H54 (cell line): ENCODE measurements at places on chromosomes 11 and 22.

GRCh38 chr11:94925422-94926270 lies 47.7 kb downstream of the CWC15 start:
- no peak for DNase-seq

DNA sequence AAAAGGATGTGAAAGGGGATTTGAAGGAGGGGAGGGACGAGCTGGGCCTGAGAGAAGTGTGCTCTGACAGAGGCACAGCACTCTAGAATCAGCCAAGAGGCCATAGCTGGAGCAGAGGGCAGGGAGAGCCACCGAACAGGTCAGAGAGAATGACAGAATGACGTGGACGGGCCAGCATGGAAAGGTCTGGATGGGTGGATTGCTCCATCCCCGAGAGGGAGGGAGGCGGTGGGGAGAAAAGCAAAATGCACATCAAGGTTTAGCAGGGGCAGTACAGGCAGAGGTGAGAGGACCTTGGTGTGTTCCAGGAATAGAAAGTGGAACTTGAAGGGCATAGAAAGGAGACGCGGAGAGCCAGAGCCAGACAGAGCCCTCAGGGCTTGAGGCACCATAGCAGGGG lies 6.9 kb downstream of the PMM1 start:
- no peak for DNase-seq

GRCh38 chr11:84594602-84595001 lies 1032.5 kb downstream of the DLG2 start:
- DNase-seq = no peak

GRCh38 chr11:2958251-2958650 lies 29.0 kb upstream of the PHLDA2 start:
- no peak for DNase-seq

GRCh38 chr11:131815590-131815989 lies 445.2 kb downstream of the NTM start:
- no peak for DNase-seq

DNA sequence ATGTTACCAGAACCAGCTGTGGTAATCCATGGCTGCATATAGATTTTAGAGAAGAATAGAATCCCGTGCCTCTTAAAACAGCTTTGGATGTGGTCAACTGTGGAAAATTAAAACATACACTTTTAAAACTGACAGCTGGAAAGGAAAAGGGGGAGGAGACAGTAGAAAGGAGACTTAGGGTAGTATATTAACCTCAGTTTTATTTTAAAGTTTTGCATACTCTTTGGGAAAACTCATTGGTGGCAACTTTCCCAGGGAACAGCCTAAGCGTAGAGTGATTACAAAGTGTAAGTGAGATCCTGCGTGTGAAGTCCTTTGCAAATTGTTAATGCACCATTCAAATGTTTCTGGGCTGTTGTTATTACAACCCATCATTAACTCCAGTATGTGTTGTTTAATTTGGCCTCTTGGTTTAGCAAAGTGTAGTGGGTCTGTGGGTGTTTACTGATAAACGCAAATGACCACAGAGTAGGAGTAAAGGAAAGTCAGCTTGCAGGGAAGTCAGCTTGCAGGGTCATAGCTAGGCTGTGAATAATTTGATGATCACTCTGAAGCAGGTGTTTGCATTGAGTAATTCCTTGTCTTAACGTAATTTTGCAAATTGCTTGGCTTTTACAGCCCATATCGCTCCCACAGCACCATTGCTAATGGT lies 88.0 kb upstream of the DBX1 start:
- no peak for DNase-seq

DNA sequence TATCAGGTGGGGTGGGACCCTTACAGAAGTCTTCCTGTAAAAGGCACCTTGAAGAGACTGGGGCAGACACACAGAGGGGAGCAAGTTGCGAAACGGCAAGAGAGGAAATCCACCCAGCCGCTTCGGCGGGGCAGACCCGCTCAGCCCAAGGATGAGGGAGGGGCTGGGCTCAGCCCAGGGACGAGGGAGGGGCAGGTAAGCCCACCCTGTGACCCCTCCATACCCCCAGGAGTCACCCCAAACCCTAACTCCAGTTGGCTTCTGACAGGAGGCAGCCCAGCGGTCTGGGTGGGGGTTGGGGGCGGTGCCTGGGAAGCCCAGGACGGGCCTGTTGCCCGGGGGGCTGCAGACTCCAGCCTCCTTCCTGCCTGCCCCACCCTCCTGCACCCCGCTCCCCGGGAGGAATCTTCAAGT lies 965 bp downstream of the OSBPL5 start:
- no peak for DNase-seq

DNA sequence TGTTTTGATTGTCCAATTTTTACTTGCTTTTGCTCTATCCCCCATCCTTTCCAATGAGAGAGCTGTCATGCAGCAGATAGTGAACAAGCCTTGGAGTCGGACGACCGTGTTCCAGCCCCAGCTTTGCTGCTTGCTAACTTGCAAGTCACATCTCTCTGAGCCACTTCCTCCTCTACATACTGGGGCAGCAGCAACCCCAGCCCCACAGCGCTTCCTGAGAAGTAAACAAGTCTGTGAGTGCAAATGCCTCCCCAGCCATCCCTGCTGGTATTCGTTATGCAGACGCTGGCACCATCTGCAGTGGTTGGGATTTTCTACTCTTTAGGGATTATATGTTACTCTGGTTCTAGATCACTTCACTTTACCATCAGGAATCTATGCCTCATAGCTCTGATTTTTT lies 35.0 kb downstream of the TPBGL start:
- no peak for DNase-seq

GRCh38 chr11:121887976-121888557 lies 227.9 kb downstream of the BLID start:
- no peak for DNase-seq

DNA sequence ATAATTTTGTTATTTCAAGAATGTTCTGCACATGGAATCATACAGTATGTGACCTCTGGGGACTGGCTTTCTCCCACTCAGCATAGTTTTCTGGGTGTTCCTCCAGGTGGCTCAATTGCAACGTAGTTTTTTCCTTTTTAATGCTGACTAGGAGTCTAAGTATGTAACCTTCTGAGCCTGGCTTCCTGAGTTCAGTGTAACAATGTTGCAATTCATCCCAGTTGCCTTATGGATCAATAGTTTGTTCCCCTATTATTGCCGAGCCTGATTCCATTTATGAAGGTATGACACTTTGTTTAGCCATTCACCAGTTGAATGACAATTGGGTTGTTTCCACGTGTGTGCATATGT lies 128.3 kb downstream of the CRYBB2 start:
- no peak for DNase-seq

DNA sequence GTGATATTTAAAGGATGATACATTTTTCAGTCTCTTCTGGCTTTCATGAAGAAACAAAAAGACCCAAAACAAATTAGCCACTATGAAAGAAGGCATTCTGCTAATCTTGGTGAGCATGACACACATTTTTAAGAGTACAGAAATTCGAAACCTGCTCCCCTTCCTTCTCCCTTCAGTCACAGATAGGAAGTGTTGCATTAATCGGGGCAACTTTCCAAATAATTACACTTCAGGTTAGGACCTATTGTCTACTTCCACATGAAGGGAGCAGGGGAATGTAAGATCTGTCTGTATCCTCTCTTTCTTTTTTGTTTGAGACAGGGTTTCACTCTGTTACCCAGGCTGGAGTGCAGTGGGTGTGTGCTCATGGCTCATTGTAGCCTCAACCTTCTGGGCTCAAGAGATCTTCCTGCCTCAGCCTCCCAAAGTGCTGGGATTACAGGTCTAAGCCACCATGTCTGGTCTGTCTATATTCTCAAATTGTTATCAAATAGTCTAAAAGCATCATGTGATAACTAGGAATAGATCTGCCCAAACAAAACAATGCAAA lies 45.8 kb downstream of the NCAM1 start:
- DNase-seq = no peak

DNA sequence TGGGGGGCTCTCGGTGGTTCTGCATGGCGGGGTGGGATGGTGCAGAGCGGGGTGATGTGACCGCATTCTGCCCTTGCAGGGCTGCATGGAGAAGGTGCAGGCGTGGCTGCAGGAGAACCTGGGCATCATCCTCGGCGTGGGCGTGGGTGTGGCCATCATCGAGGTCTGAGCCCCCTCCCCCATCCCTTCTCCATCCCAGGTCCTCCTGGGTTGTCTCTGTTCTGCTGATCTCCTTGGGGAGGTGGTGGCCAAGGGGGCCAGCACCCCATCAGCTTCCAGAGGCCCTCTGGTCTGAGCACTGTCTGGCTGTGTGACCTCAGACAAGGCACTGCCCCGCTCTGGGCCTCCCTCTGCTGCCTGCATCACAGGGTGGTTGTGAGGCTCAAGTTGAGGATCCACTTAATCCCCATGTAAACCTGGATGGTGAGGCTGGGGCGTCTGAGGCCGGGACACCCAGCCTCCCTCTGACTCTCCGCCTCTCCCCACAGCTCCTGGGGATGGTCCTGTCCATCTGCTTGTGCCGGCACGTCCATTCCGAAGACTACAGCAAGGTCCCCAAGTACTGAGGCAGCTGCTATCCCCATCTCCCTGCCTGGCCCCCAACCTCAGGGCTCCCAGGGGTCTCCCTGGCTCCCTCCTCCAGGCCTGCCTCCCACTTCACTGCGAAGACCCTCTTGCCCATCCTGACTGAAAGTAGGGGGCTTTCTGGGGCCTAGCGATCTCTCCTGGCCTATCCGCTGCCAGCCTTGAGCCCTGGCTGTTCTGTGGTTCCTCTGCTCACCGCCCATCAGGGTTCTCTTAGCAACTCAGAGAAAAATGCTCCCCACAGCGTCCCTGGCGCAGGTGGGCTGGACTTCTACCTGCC lies 53.3 kb downstream of the CD82 start:
- DNase-seq = no peak

DNA sequence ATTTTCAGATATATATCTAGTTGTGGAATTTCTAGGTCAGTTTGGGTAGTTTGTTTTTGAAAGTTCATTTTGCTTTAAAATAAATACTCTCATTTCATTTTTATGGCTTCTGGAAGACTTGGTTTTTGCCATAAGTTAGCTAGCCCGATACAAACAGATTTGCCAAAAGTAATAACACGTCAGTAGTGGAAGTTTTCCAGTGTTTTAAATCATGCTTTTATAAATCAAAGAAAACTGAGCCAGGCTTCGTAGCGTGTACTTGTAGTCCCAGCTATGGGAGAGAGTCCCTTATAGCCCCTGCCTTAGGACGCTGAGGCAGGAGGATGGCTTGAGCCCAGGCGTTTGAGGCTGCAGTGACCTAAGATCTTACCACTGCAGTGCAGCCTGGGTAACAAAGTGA lies 21.7 kb upstream of the MICALL1 start:
- no peak for DNase-seq

DNA sequence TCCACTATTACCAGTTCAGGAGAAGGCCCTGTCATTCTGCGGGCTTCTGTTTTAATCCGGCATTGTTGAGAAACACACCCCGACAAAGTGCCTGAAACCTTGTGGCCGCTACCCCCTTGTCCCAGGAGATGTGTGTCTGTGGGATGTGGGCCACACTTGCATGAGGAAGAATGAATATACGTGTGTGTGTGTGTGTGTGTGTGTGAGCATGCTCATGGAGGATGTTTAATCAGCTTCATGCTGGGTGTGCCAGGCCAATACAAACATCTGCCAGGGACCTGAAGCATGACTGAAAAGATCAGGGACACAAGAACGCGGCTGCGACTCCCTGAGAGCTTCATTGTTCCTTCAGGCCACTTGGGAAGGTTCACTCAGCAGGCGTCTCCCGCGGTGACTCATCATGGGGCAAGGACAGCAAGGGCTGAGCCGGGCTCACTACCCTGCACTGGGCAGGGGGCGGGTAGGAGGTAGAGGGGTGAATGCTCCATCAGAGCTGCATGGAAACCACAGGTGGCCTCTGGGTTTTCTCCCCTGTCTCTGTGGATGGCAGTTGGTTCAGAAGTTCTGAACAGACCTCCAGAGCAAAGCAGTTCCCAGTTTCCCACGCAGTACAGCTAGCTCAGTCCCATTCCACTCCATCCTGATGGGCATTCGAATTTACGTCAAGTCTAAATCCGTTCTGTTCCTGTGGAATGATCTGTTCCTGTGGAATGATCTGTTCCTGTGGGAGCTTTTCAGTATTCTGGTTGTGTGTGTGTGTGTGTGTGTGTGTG lies 7.0 kb upstream of the MALAT1 start:
- no peak for DNase-seq

DNA sequence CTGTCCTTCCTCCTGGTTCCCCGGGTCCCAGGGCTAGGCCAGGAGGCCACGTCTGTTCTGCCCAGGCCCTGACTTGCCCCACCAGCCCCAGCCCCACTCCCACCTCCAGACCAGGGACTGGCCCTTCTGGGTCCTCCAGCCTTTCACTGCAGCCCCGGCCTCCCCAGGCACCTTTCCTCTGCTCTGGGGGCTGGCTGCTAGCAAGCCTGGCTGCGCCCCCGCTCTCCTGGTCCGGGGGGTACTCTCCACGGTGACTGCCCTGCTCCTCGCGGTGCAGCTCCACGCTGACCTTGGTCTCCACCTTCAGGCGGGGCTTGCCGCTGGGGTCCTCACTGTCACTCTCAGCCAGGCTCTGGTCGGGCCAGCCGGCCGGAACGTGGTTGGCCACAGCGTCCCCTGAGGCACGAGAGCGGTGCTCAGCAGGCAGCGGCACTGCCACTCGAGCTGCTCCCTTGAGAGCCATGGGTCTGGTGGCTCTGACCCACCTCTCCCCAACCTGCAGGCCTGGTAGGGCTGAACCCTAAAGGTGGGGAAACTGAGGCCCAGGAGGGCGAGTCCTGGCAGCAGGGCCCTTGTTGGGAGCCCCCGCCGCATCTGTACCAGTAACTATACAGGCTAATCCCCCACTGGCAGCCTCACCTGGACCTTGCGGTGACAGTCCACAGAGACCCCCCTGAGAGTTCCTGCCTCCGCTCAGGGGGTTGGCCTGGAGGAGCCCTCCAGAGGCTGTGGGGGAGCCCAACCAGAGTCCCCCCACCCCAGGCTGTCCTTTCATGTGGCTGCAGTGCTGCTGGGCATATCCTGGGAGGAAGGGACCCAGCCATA lies 29.0 kb downstream of the TRMU start:
- DNase-seq = no peak

DNA sequence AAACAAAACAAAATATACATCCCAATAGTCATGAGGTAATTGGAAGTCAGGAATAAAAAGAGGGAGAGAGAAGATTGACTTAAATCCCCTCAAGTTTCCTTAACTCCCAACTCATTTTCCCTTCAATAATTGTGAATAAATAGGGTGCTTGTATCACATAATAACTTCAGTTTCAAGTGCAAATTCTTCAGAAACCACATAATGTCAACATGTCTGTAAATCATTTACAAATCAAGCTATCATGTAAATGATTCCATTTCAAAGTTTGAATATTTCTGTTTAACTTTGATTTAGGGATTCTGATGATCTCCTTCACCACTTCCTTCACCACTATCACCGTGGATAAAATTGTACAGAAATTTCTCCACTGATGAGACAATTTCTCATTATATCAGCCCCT lies 23.2 kb downstream of the CASP5 start:
- DNase-seq = no peak

GRCh38 chr11:28490773-28491382 lies 382.7 kb downstream of the METTL15 start:
- no peak for DNase-seq

DNA sequence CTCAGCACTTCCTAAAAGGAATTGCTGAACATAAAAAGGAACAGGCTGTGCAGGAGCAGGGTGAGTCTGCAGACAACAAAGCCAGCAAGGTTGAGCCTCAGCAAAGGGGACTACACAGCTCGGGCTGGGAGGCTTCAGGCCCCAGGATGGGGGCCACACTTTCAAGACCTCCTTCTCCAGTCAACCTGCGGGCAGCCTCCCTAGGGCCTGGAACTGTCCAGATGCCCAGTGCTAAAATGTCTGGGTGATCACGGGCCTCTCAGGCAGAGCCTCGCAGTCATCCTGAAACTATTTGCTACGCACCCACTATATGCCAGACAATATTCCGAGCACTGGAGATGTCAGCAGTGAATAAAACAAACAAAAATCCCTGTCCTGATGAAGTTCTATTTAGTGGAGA lies 3.9 kb upstream of the NEFH start:
- DNase-seq = no peak

GRCh38 chr11:77046060-77046501 lies 11.9 kb downstream of the B3GNT6 start:
- no peak for DNase-seq
